ENCODE measurements at places on chromosomes 3 and 15.

DNA sequence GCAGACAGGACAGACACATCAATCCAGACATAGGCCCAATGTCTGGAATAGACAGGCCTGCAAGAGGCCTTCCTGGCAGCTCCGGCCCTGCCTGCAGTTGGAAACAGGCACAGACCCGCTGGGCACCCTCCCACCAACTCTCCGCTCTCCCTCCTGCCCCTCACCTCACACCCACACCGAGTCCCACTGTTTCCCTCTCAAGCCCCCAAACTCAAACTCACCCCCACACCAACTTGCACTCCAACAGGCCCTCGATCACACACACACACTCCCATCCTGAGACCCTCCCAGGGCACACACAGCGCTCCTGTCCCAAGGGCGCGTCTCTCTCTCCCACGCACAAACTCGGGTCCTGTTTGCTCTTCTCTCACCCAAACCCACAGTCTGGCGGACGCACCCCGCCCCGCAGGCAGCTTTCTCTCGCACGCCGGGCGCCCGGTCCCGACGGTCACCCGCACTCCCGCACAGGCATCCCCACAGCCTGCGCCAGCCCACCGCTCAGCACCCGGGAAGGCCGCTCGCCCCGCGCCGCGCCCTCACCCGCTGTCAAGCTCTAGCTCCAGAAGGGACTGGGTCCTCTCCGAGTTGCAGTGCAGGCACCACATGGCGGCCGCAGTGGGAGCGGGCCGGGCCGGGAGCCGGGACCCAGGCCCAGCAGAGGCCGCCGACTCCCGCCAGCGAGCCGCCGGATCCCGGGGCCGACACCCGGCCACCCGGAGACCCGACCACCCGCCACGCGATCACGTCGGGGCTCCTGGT is 106.2 kb downstream of the IQSEC1 start:
- DNase-seq: no peak

DNA sequence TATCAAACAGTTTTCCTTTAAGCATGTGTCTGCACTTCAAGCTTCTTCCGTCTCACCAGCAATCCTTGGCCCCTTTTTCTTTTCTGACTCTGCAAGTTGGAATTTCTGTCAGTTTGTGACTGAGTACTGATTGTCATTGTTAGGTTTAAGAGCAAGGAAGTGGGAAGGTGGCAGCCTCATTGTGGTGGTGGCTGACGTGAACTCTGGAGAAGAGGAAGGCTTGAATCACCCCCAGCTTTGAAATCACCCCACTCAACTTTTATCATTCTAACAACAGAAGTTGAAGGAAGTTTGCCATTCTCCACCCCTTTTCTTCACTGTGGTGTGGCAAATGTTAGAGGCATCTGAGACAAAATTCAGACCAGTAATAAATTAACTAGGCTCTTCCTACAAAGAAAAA is 231.6 kb upstream of the AGTR1 start:
- no peak for DNase-seq

GRCh38 chr3:19467761-19468160 is 319.5 kb downstream of the KCNH8 start:
- DNase-seq: no peak

- DNase-seq: no peak
Observed at GRCh38 chr3:171976526-171976925, 62.9 kb upstream of the FNDC3B start.

DNA sequence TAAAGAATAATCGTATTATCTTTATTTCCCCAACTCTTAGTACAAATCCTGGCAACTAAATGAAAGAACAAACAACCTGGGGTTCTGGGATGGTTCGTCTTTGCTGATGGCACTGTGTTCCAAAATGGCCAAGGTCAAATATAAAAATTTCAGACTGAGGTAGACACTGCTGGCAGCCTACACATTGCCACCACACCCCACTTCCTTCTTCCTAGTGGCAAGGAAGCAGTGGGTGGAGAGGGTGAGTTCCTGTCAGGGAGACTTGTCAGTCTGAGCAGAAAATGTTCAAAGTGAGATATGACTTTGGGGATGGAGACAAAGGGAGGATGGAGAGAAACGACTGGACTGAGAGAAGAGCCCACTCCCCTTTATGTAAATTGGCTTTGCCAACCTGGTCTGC is 69.6 kb downstream of the LMCD1 start:
- DNase-seq: no peak

Data from central memory CD4-positive, alpha-beta T cell (primary cell).